ENCODE measurements at places on chromosomes 7 and 10.

DNA sequence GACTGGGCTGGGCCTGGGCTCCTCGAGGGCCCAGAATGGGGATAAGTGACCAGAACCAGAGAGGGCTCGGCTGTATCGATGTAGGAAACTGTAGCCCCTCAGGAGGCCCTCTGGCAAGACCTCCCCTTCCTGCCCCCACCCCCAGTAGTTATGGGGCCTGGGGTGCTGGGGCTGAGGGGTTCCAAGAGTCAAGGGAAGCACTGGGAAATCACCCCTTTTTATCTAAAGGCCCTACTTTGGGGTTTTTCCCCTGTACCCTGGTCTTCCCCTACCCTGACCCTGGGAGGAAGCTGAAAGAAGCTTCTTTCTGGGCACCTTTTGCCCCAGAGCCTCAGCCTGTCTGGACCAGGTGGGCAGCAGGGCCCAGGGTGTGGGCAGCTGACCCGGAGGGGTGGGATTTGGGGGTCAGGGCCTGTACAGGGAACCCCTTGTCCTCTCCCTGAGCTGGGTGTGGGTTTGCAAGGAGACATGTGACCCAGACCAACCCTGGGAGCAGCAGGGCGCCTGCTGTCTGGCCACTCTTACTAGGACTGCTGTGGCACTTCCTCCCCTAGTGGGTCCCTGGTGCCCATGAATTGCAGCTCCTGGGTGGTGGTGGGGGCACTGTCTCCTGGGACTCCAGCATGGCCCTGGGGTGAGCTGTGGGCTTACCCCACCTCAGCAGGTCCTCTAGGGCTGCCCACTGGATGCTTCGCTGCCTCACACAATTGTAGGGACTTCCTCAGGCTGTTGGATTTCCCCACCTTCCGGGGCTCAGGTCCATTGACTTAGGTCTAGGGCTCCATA lies 1.5 kb downstream of the IRF5 start:
- peak; percentile 34 for DNase-seq

- DNase-seq: peak; percentile 16
Observed at GRCh38 chr10:26534384-26534783, 96.2 kb downstream of the APBB1IP start.

GRCh38 chr10:16948361-16948760 lies 131.1 kb upstream of the RSU1 start:
- DNase-seq: peak; percentile 68

GRCh38 chr7:26073041-26073440 lies 79.0 kb upstream of the NFE2L3 start:
- no peak for DNase-seq

DNA sequence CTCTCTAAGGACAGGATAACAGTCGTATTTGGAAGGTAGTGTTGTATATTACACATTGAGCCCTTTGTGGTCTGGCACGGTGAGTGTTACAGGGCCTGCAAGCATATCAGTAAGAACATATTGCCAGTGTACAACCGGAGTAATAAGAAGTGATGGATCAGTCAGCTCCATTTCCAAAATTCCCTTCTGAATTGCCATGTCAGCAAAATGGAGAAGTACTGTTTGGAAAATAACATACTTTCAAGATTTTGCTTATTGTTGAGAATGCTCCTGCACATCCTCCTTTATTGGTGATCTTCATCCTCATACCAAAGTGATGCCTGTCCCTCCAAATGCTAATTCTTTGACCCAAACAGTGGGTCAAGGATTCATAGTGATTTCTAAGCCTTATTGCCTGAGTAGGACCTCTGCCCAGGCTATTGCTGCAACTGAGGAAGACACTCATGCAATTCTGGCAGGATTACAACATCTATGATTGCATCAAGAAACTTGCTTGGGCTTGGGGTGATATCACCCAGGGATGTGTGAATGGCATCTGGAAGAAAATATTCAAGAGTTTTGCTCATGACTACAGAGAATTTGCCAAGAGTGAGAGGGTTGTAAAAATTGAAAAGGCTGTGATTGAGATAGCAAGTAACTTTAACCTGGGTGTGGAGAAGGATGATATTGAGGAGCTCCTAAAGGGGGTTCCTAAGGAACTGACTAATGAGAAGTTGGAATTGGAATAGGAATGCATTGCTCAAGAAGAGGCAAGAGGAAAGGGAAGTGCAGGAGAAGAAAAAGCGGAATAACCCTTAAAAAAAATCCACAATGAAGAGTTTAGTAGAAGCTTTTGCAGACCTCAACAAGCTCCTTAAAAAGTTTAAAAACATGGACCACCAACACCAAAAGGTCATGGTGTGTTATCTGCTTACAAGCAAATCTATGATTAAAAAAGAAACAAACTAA lies 452.2 kb upstream of the SORCS1 start:
- DNase-seq: no peak

DNA sequence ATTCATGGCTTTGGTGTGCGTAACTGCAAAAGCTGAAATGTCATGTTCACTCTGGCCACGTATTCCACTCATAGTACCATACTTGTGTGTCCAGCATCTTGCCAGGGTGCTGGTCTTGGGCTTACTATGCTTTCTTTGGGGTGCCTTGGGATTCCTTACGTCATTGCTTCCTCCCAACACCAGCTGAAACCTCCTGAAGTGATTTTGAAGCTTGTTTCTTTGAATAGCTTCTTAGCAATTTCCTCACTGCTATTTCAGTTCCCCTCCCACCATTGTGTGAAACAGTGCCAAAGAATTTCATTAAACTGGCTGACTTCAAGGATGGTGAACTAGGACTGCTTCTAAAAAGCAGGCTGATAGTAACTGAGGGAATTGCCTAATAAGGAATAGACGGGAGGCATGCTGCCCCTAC lies 36.9 kb downstream of the ENTPD1 start:
- DNase-seq: no peak

DNA sequence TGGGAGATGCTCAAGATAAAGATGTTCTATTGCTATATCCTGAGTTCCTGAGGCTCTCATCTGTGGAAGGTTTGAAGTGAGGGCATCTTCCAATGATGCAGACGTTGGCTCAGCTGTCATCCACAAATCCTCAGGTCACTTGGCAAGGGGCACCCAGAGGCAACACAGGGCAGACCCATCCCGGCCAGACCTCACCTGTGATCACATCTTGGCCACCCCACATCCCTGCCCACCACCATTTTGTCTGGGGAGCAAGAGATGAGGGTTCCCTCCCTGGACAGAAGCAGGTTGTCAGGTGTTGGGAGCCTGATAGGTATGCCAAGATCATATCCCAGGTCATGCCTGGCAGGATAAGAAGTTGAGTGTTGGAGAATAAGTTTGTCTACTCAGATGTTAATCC lies 918.2 kb upstream of the ZNF722 start:
- no peak for DNase-seq

GRCh38 chr10:122457934-122458333 lies 3.4 kb upstream of the HTRA1 start:
- DNase-seq: no peak

GRCh38 chr7:36224934-36225858 lies 72.1 kb downstream of the EEPD1 start:
- DNase-seq: no peak

DNA sequence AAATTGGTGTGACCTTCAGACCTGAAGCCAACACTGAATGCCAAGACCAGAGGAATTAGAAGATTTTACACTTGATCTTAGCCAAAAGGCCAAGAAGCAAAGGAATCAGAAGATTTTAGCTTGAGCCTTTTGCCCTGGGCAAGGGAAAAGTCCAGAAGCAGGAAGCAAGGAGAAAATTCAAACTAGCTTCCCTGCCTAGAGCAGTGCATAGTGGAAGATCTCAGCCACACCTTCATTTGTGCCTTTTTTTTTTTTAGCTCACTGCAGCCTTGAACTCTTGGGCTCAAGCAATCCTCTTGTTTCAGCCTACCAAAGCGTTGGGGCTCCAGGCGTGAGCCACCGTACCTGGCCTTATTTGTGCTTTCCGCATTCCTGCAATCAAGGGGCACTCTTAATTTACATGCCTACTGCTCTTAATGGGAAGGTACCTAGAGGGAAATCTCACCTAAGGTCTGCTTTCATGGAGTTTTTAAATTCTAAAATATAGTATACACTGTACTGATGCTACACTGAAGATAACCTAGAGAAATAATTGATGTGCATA lies 8.3 kb upstream of the PIP4K2A start:
- no peak for DNase-seq

- DNase-seq: no peak
Observed at GRCh38 chr7:13035233-13035632, 347.8 kb downstream of the ARL4A start.

DNA sequence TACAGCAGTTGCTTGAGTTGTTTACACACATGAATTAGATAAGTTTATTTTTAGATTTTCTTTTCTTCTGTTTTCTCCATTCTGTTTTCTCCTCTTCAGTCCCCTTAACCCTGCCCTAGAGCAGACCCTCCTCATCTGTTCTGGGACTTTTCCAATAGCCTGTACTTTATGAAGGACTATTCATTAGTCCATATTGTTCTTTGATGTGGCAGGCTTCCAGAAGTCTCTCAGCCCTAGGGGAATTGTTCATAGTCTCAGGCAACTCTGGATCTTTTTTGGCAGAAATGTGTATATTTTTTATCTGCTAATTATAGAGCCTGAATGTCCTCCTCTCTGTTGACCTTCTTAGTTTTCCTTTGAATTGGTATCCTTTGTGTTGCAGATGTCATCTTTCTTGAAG lies 25.4 kb downstream of the KAT6B start:
- DNase-seq: no peak

- DNase-seq: no peak
Observed at GRCh38 chr10:73644767-73645166, 3.5 kb upstream of the MYOZ1 start.

- no peak for DNase-seq
Observed at GRCh38 chr7:85924062-85924461, 719.6 kb upstream of the GRM3 start.

GRCh38 chr10:92965314-92965713 lies 95.3 kb upstream of the CYP26C1 start:
- peak; percentile 30 for DNase-seq
